ENCODE measurements at places on chromosomes 2 and 18.

DNA sequence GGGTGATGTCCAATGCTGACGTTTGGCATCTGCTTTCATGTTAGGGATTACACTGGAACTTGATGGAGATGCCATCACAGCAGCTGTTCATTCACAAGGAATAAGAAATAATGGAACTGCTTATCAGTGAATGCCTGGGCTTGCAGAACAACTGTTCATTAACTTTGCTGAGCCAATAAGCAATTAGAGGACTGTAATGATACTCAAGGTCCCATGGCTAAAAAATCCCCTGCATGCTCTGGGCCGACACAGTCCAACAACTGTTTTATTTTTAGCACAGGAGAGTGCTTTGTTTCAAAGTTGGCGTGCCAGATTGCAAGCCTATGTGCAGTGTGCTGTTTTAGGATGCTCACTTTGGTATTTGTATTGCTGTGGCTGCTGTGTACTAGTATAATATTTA lies 408.0 kb upstream of the RGPD4 start:
- DNase-seq, result no peak

GRCh38 chr18:7663366-7664312 lies 96.5 kb downstream of the PTPRM start:
- DNase-seq, result no peak

GRCh38 chr2:109690457-109690821 lies 76.3 kb downstream of the SOWAHC start:
- DNase-seq, result no peak

GRCh38 chr18:31511098-31511497 lies 13.1 kb downstream of the DSG2 start:
- DNase-seq, result no peak

GRCh38 chr2:170213651-170214050 lies 35.7 kb downstream of the MYO3B start:
- no peak for DNase-seq

GRCh38 chr18:35842536-35842935 lies 129.9 kb upstream of the RMP24 start:
- no peak for DNase-seq

- no peak for DNase-seq
These were observed 158.0 kb downstream of the CSRNP3 start for GRCh38 chr2:165627470-165627869.

GRCh38 chr2:100208141-100208770 lies 65.9 kb upstream of the AFF3 start:
- no peak for DNase-seq

DNA sequence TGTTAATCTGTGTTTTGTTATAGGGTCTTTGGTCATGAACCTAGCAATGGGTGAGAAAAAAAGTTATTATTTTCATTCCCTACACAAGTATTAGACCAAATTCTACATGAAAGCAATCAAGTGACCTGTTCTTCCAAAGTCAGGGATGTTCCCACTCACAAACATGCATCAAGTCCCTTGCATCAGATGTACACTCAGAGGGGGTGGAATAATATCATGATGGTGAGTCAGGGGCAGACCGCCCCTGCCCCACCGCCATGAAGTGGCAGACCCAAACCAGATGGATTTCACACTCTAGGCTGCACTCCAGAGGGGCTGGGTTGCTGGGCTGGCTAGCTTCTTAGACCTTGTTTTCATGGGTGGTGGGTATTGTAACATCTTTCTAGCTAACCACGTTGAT lies 91.4 kb downstream of the ACAA2 start:
- no peak for DNase-seq

- no peak for DNase-seq
These were observed 63.1 kb downstream of the NAPG start for GRCh38 chr18:10588975-10589374.

DNA sequence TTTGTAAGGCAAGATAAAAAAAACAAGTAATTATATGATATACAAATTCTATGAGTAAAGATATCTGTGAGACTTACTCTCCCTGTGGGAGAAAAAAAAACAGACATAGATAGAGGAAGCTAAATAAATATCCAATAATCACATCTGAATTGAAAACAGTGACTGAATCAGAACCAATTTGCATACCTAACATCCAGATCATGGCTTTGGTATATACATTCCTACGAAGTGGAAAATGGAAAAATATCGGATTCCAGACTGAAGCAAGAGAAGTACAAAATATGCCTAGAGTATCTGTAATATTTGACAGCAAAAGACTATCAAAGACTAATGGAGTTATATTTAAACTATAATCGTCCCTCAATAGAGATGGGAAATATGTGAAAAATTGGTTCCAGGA lies 1108.1 kb upstream of the CHAC2 start:
- DNase-seq, result no peak

DNA sequence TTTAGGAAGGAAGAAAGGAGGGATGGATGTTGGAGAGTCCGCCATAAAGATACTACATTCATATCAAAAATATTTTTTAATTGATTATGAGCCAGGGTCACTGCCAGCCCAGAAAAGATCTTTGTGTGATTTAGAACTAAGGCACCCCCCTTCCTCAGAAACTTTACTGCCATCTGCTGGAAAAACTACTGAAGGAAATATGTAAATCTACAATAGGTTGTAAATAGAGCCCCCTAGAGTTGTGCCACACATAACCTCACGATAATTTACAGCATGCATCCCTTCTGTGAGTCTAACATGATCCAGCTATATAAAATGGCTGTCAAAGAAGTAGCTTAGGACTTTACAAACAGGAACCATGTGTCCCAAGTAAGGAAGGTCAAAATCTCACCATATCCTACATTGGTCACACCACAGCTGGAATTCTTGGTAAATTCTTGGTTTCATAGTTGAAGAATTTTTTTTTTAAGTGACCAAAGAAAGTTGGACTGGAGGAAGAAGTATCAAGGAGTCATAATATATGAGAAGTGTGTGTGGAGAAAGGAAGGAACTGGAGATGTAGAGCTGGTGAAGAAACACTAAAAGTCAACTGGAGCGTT lies 152.5 kb downstream of the CYP26B1 start:
- DNase-seq, result no peak

DNA sequence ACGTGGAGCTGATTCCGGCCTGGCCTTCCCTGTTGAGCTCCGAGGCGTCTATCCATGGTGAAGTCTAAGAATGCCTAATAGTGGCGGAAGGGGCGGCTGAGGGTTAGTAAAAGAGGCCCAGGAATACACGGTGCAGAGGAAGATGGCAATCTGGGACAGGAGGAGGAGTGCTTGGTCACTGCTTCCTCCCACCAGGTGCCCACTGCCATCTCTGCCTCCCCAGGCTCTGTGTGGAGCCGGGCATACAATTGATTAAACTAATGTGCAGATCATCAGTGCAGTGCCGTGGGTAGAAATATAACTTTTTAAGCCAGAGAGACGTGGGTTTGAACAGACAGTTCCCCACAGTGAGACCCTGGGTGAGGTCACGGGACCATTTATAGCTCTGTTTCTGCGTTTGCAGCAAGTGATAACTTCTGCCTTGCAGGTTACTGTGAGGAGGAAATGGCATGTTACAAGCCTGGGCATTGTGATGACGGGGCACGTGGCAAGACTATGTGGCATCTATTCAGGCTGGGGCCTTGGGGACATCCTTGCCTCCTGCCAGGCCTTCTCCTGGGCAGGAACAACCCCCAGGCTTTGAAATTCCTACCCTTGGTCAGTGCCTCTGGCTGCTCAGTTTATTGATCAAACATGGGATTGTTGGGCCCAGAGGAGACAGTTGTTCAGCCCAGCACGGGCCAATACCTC lies 204.9 kb downstream of the ASB1 start:
- DNase-seq, result no peak

DNA sequence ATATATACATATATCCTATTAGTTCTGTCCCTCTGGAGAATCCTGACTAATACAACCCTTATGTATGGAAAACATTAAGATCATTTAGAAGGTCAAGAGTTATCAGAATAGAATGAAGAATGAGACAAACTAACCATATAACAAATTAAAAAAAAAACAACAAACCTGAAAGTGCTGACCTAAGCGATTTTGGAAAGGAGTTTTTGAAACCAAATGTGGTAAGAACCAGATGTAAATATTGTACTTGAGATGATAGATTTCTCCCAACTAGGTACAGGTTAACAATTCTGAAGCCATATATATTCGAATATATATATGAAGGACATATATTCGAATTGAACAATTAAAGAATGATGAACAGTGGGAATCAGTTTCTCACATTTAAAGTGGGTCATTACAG lies 917.8 kb upstream of the SLC39A10 start:
- no peak for DNase-seq

GRCh38 chr2:216012830-216013079 lies 596 bp downstream of the MREG start:
- no peak for DNase-seq

- no peak for DNase-seq
These were observed 129.7 kb downstream of the CCDC85A start for GRCh38 chr2:56313500-56313921.

All from activated CD8-positive, alpha-beta memory T cell treated with anti-CD3 and anti-CD28 coated beads for 4 hours (primary cell).